Fibroblast of skin of abdomen (primary cell): ENCODE measurements at places on chromosomes 2 and 18.

GRCh38 chr2:38600242-38600891 is 2.4 kb downstream of the HNRNPLL start:
- DNase-seq = no peak

- no peak for DNase-seq
Observed at GRCh38 chr2:232245111-232245510, 133.4 kb upstream of the ALPP start.

- DNase-seq = no peak
Observed at GRCh38 chr2:20994130-20994529, 49.7 kb downstream of the APOB start.

DNA sequence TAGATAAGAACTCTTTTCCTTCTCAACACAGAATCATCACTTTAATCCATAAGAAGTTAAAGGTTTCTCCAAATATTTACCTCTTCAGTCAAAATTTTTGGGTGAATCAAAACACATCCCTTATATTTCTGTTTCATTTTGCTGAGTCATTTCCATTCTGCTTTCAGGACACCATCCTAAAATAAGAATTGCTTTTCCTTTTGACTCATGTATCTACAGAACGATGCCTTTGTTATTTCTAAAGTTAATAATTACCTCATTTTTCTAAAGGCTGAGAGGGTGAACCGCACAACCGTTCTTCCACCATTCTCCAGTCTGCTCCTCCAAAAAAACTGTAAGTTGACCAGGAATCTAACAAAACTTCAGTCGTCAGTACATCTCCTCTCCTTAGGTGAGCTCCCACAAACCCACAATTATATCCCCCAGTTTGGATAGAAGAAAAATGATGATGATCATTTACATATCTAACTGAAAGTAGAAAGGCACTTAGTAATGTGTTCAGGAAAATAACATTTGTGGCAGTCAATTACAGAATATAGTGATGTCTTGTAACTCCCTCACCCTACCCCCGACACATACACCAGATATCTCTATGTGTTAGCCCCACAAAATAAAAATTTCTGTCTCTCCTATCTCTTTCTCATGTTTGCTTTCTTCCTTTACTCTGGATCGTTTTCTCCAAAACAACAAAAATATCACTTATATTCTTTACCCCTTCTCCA is 162.5 kb downstream of the RAD51AP2 start:
- DNase-seq = no peak
